GM12878 (cell line): ENCODE measurements at places on chromosomes 2 and 18. TPM values are rescaled to one million over a fixed set of nuclear protein-coding genes. Genes with fewer than 3 reads are reported as not detected.

- no peak for DNase-seq
These were observed 540.0 kb upstream of the ZEB2 start for GRCh38 chr2:145059914-145060313.

- no peak for DNase-seq
These were observed 174.9 kb downstream of the SEPTIN10 start for GRCh38 chr2:109438773-109439389.

Gene RGPD3
- 0.08 and 0.21 TPM in 2 replicates for total RNA-seq

Gene POTEC
- total RNA-seq = not detected in 2 replicates

DNA sequence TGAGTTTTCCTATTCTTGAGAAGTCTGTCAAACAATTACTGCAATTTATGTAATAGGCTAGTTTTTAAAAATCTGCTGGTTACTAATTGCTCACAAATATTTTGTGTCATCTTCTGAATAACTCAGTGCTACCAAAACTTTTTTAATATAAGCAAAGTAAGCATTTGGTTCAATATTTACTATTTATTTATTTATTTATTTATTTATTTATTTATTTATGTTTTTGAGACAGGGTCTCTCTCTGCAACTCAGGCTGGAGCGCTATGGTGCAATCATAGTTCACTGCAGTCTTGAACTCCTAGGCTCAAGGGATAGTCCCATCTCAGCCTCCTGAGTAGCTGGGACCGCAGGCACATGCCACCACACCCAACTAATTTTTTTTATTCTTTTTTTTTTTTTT, 60.4 kb upstream of the CDH20 start:
- no peak for DNase-seq
